ENCODE measurements at places on chromosomes 5 and 9. TPM values are rescaled to one million over a fixed set of nuclear protein-coding genes. Genes with fewer than 3 reads are reported as not detected.

DNA sequence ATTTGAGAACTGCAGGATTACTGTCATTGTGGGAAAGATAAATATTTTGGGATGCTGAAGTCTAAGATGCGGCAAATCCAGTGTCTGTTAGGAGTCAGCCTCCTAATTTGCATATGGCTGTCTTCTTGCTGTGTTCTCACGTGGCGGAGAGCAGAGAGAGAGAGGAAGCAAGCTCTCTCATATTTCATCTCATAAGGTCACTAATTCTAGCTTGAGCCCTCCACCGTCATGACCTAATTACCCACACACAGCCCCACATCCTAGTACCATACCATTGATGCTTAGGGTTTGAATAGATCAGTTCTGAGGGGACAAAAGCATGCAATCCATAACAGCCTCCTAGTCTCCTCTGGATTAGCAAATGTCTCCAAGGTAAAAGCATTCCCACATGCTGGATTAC is 124.5 kb downstream of the CDH12 start:
- no peak overlapping the region for H3K27ac ChIP-seq
- H3K36me3 ChIP-seq = no peaks in the 10 kb centered on the region
- no peak for DNase-seq
- no peaks in the 10 kb centered on the region for H3K4me1 ChIP-seq

- no peaks in the 10 kb centered on the region for H3K27me3 ChIP-seq
- no peak overlapping the region for H3K4me3 ChIP-seq
- no peak for DNase-seq
These were observed 78.5 kb downstream of the ERP44 start for GRCh38 chr9:100020121-100020795.

DNA sequence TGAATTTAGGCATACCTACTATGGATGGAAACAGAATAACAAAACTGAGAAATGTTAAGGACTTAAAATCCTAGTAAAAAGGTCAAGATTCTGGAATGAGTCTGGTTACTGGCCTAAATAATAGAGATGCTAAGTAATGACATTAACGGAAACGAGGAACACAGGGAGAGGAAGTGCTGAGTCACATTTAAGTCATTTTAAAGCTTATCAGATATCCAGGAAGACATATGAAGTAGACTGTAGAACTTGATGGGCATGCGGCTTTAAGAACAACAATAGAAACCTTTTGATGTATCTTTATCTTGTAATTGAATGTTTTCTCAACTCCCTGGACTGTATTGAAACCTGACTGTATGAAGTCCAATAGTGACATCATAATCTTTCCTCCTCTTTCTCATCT is 1251.4 kb upstream of the CDH6 start:
- H3K36me3 ChIP-seq = no peaks in the 10 kb centered on the region
- no peaks in the 10 kb centered on the region for H3K4me1 ChIP-seq
- no peak overlapping the region for H3K4me3 ChIP-seq
- no peak for DNase-seq

- DNase-seq = no peak
- no peaks in the 10 kb centered on the region for H3K4me1 ChIP-seq
- H3K27ac ChIP-seq = no peak overlapping the region
- H3K4me3 ChIP-seq = no peak overlapping the region
These were observed 45.9 kb downstream of the TEK start for GRCh38 chr9:27154908-27155307.

GRCh38 chr5:39217365-39218281 is 1.7 kb downstream of the FYB1 start:
- H3K36me3 ChIP-seq = no peaks in the 10 kb centered on the region
- H3K27me3 ChIP-seq = no peaks in the 10 kb centered on the region
- H3K27ac ChIP-seq = peak overlapping the region; percentile 97

DNA sequence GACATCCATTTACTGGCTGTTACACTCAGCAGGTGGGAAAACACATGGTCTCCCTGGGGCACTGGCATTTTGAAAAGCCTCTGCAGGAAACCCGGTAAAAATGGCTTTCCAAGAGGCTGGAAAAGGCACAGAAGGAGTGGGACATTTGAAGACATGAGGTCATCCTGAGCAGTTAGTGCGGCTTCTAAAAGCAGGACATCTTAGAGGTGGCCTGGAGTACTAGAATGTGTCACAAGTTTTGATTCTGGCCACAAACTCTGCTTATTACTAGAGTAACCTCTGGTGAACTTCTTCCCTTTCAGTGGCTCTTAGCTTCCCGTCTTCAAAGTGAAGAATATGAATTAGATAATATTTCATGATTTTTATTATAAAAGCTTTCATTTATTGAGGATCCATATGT is 423.0 kb upstream of the BRINP1 start:
- no peaks in the 10 kb centered on the region for H3K4me1 ChIP-seq
- H3K4me3 ChIP-seq = no peak overlapping the region
- no peaks in the 10 kb centered on the region for H3K36me3 ChIP-seq
- peaks cover 4% of the 10 kb centered on the region for H3K27me3 ChIP-seq
- DNase-seq = no peak

DNA sequence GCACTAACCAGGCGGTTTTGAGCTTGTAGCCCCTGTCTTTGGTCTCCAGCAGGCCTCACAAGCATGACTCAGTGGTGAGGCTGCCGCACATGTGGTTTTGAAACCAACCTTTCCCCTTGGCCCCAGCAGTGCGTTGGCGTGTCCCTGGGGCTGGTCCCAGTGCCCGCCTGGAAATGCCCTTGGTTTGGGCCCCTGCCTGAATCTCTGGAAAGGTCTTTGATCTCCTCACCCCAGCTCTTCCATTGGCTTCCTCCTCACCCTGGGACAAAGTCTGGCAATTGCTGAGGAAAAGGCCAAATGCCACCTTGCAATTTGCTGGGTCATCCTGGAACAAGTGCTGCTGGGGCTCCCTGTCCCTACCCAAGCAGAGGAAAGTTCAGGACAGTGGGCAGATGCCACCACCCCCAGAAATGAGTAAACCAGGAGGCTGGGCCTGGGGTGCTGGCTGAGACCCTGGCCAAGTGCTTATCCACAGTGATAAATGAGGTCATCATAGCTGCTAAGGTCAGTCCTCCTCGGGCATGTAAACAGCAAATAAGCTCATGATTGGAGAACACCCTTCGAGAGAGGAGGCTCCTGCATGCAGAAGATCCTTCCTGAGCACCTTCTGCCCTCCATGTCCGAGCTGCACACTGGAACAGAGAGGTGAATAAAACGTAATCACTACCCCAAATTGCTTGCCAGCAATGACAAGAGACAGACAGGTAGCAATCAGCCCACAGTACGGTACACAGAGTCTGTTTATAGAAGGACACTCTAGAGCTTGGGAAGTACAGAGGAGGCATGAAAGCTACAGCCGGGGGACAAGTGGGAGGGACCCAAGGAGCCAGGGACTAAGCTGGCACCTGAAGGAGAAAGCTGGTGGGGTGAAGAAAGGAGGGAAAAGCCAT is 98.9 kb upstream of the CPEB4 start:
- peak; percentile 62 for DNase-seq
- H3K4me3 ChIP-seq = no peak overlapping the region
- H3K27me3 ChIP-seq = no peaks in the 10 kb centered on the region

GRCh38 chr9:94250456-94250855 is 8.6 kb upstream of the ZNF169 start:
- peak overlapping the region; percentile 9 for H3K27ac ChIP-seq
- no peak overlapping the region for H3K4me3 ChIP-seq
- no peaks in the 10 kb centered on the region for H3K27me3 ChIP-seq
- peaks cover 13% of the 10 kb centered on the region for H3K4me1 ChIP-seq

GRCh38 chr5:77669677-77670076 is 31.2 kb upstream of the OTP start:
- H3K27ac ChIP-seq = no peak overlapping the region
- no peaks in the 10 kb centered on the region for H3K4me1 ChIP-seq
- no peaks in the 10 kb centered on the region for H3K36me3 ChIP-seq
- H3K27me3 ChIP-seq = peaks cover 17% of the 10 kb centered on the region
- no peak for DNase-seq
- H3K4me3 ChIP-seq = no peak overlapping the region

DNA sequence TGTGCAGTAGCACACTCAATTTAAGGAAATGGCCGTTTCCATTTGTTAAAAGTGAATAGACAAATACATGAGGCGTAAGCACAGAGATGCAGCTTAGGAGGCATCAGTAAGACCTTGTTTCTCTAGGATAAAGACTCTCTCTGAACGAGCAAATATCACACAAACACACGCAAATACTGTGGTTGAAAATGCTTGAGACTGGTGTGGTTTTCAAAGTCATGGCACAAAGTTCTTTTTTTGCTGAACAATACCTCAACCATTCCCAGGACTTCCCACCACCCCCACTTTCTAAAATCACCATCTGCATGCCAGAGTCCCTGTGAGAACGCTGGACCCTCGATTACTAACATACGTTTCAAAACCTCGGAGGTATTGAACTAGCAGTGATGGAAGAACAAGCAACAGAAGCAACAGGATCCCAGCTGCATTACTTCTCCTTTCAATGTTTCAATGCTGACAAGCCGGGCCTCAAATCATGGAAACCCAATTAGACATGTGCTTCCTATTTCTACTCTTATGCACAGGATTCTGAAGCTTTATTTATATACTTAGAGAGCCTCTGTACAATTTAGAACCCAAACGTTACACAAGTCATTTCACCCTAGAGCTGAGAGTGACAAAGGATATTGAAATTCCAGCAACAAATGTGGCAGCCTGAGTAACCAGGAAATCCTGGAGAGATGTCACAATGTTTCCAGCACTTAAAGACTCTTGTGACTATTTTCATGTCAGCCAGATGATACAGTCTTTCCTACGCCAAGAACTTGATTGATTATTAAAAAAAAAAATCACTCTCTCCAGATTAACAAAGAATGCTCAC is 63.9 kb downstream of the CDC14B start:
- H3K27ac ChIP-seq = no peak overlapping the region
- H3K4me3 ChIP-seq = no peak overlapping the region
- DNase-seq = no peak
- peaks cover 2% of the 10 kb centered on the region for H3K27me3 ChIP-seq

DNA sequence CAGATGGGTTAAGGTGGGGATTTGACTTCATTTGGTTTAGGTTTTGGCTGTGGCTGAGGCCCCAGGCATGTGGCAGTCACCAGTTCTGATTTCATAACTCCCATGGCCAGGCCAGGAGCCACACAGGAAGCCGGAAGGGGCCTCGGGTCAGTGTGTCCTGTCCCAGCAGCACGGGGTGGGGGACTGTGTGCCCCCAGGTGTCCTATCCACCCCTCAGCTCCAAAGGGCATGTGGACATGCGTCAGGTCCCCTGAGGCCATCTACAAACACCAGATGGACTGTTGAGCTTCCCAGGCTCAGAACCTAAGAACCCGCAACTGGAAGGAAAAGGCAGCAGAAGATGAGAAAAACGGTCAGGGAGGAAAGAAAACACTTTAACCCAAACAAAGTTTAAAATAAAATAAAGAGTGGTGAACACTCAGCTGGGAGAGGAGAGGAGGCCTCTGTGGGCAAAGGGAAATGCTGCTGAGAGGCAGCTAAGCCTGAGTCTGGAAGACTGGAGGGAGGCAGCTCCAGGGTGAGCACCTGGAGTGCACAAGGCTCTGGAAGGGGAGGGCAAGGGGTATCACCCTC is 260.8 kb downstream of the AUH start:
- no peaks in the 10 kb centered on the region for H3K27me3 ChIP-seq
- peak overlapping the region; percentile 81 for H3K4me3 ChIP-seq
- DNase-seq = peak; percentile 38
- peak overlapping the region; percentile 97 for H3K27ac ChIP-seq

GRCh38 chr9:137607141-137607857 is 1.8 kb downstream of the ARRDC1 start:
- DNase-seq = peak; percentile 43
- H3K27me3 ChIP-seq = no peaks in the 10 kb centered on the region
- peak overlapping the region; percentile 76 for H3K4me3 ChIP-seq
- H3K27ac ChIP-seq = peak overlapping the region; percentile 11
- no peaks in the 10 kb centered on the region for H3K36me3 ChIP-seq

- peaks cover 6% of the 10 kb centered on the region for H3K4me1 ChIP-seq
- peaks cover 8% of the 10 kb centered on the region for H3K27me3 ChIP-seq
These were observed 164.7 kb downstream of the TMEM167A start for GRCh38 chr5:82912462-82912861.

- H3K4me3 ChIP-seq = no peak overlapping the region
- peaks cover 51% of the 10 kb centered on the region for H3K36me3 ChIP-seq
- no peaks in the 10 kb centered on the region for H3K4me1 ChIP-seq
- no peak overlapping the region for H3K27ac ChIP-seq
- no peak for DNase-seq
These were observed 32.9 kb downstream of the OTULINL start for GRCh38 chr5:14614490-14614889.

- DNase-seq = no peak
- H3K4me3 ChIP-seq = no peak overlapping the region
- no peaks in the 10 kb centered on the region for H3K27me3 ChIP-seq
These were observed 25.5 kb downstream of the AGTPBP1 start for GRCh38 chr9:85716031-85716877.

- H3K36me3 ChIP-seq = no peaks in the 10 kb centered on the region
- no peak overlapping the region for H3K27ac ChIP-seq
- H3K4me1 ChIP-seq = no peaks in the 10 kb centered on the region
- H3K27me3 ChIP-seq = peaks cover 1% of the 10 kb centered on the region
These were observed 128.3 kb upstream of the C9orf72 start for GRCh38 chr9:27701587-27701986.

- peaks cover 9% of the 10 kb centered on the region for H3K4me1 ChIP-seq
- no peak overlapping the region for H3K27ac ChIP-seq
- H3K27me3 ChIP-seq = peaks cover 29% of the 10 kb centered on the region
- H3K4me3 ChIP-seq = no peak overlapping the region
- no peaks in the 10 kb centered on the region for H3K36me3 ChIP-seq
- no peak for DNase-seq
These were observed 4.1 kb downstream of the PTGS1 start for GRCh38 chr9:122374885-122375420.

GRCh38 chr9:27440888-27441740 is 83.0 kb upstream of the IFNK start:
- no peaks in the 10 kb centered on the region for H3K27me3 ChIP-seq
- H3K27ac ChIP-seq = no peak overlapping the region
- peaks cover 6% of the 10 kb centered on the region for H3K4me1 ChIP-seq
- DNase-seq = no peak
- no peak overlapping the region for H3K4me3 ChIP-seq
- H3K36me3 ChIP-seq = no peaks in the 10 kb centered on the region

GRCh38 chr9:134936346-134937163 is 18.8 kb upstream of the FCN1 start:
- no peaks in the 10 kb centered on the region for H3K36me3 ChIP-seq
- H3K4me1 ChIP-seq = no peaks in the 10 kb centered on the region
- H3K27ac ChIP-seq = no peak overlapping the region
- no peak overlapping the region for H3K4me3 ChIP-seq
- H3K27me3 ChIP-seq = peaks cover 5% of the 10 kb centered on the region
- DNase-seq = no peak

PCDHGB6 gene
- total RNA-seq = not detected

TRPM3 gene
- not detected for total RNA-seq

FAM221B gene
- total RNA-seq = not detected

RALGPS1 gene
- 2.2 TPM for total RNA-seq

PCDHGB3 gene
- not detected for total RNA-seq

EIF4E1B gene
- total RNA-seq = not detected

PTGDS gene
- total RNA-seq = not detected

SLC4A9 gene
- 0.73 TPM for total RNA-seq

CHMP5 gene
- 106 TPM for total RNA-seq

CDH6 gene
- total RNA-seq = not detected

JAKMIP2 gene
- total RNA-seq = 3.9 TPM

STC2 gene
- total RNA-seq = 49.6 TPM

All from activated CD4-positive, alpha-beta T cell treated with anti-CD3 and anti-CD28 coated beads for 36 hours (primary cell).